ENCODE measurements at places on chromosomes 13 and 19.

DNA sequence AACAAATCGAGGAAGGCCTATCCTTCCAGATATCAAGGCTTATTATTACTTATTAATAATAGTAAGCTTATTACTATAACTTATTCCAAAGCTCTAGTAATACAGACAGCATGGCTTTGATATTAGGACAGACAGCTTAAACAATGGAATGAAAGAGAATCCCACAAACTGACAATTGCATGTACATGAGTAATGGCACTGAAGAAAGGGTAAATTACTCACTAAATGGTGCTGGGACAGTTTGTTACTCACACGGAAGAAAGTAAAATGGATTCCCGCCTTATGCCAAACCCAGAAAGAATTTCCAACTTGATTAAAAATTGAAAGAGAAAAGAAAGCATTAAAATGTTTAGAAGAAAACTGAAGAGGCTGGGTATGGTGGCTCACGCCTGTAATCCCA, 60.3 kb downstream of the MIPEP start:
- DNase-seq: no peak

GRCh38 chr19:29504454-29504853, 21.3 kb upstream of the VSTM2B start:
- DNase-seq: no peak

- DNase-seq: no peak
Measured at GRCh38 chr19:14487370-14488125, 8.4 kb downstream of the GIPC1 start.

DNA sequence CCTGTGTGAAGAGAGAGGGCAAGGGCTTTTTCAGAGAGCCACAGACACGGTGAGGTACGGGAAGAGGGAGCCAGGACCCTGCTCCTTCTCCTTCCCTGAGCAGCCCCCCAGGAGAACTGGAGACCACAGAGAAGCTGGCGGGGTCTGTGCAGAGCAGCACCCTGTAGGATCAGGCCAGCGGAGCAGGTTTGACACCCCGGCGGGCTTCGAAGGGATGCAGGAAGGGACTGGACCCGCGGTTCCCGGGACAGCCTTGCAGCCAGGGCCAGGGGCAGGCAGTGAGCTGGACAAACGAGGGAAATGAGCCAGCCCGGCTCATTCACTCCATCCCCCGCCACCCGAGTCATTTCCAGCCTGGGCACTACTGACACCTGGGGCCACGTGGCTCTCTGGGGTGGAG, 22.2 kb downstream of the CPAMD8 start:
- DNase-seq: no peak

GRCh38 chr19:7153022-7153421, 83.5 kb downstream of the ZNF557 start:
- DNase-seq: no peak

- DNase-seq: no peak
Measured at GRCh38 chr13:51687947-51688714, 103.9 kb downstream of the WDFY2 start.

- DNase-seq: peak; percentile 73
Measured at GRCh38 chr19:991174-991931, 7.2 kb downstream of the WDR18 start.

- DNase-seq: peak; percentile 71
Measured at GRCh38 chr19:6393983-6394412, 1.0 kb upstream of the GTF2F1 start.

GRCh38 chr19:46555628-46556280, 45.4 kb upstream of the CALM3 start:
- no peak for DNase-seq

DNA sequence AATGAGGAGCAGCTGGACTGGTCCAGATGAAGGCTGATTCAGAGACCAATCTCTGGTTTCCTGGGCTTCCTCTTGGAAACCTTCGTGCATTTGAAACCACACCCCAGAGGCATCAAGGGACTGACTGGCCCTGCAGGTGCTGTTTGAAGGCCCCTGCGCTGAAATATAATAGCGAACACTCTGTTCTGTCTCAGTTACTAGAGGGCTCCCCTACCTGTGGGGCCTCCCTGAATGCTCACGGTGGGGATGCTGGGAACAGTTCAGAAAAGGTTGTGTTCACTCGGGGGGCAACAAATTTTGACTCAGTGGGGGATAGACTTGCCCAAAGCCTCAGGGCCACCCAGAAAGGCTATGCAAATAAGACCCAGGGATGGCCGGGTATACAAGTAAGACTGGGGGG, 6.4 kb downstream of the CCDC8 start:
- DNase-seq: no peak

DNA sequence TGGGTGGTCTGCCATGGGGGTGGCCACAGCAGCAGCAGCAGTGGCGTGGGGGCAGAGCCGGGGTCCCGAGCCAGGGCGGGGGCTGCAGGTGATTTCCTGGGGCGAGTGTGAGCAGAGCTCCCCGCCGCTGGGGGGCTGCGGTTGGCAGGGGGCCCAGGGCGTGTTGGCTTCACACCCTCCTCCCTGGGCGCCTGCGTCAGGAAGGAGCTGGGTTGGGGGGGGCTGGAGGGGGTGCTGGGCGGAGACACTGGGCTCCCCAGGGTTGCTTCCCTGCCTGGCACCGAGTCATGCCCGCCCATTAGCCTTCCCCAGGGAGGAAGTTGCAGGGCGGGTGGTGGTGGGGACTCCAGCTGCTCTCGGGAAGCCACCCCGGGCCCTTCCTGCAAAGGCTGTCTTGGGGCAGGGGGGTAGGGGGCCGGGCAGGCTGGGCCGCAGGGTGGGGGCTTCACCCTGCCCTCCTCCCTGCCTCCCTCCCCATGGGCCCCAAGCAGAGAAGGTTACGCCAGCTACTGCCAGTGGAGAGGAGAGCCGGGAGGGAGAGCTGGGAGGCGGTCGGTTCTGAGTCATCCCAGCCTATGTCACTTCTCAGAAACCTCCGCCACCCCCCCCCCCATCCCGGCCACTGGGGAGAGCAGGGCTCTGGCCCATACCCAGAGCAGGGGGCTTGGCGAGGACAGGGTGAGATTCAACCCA, 4.6 kb downstream of the MIDN start:
- DNase-seq: no peak

- DNase-seq: no peak
Measured at GRCh38 chr19:40739030-40739839, 11.0 kb downstream of the ACTMAP start.

GRCh38 chr13:27830010-27830409, 37.7 kb downstream of the GSX1 start:
- DNase-seq: peak; percentile 51

GRCh38 chr19:47232422-47233211, 1.6 kb upstream of the BBC3 start:
- no peak for DNase-seq

DNA sequence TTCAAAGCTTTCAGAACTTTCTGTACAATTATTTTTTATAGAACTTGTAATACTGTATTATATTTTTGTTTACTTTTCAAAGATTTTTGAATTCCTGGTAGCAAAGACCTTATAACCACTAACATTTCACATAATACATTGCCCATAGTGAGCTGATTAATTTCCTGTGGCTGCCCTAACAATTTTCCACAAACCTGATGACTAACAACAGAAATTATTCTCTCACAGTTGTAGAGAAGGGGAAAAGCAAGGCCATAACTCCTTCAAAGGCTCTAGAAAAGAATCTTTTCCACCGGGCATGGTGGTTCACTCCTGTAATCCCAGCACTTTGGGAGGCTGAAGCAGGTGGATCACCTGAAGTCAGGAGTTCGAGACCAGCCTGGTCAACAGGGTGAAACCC, 19.1 kb downstream of the KLF12 start:
- no peak for DNase-seq

DNA sequence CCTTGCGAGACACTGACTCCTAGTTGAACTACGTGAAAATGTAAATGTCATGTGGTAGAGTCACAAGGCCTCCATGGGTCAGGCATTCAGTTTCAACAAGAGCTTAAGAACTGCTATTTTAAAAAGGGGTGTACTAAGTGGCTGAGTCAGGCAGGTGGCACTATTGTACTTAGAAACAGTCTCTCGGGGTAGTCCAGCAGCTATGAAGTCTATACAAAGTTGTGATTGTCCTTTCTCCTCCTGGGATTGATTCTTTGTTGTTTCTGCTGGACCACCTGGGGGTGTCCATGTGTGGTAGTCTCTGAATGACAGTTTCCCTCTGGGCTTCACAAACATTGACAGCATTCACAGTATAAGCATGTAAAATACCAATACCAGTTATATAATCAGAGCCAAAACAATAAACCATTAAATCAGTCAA, 33.0 kb downstream of the UGGT2 start:
- no peak for DNase-seq

DNA sequence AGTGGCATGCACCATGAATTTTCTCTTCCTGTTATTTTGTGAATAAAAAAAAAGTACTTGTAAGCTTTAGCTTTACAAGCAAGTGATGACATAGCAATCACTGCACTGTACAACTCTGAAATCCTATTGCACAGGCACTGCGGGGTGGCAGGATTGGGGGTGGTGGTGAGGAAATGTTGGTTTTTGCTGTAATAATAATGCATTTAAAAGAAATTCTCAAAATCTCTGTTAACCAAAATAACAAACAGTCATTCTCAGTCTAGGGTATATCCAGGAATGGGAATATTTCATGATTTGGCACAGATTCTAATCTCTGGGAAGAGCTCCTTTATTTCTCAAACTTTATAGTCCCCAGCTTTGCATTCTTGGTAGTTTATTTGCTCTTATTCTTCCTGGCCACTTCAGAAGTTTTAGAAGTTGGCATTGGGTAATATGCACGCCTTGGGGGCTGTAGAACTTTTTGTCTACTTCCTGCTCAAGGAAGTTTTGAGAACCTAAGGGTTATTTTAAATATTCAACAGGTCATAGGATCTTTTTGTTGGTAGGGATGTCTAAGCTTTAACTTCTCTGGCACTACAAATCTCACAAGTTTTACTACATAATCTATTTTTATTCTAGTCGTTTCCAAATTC, 353.0 kb upstream of the KLF12 start:
- DNase-seq: no peak

- DNase-seq: no peak
Measured at GRCh38 chr19:33275933-33276619, 26.3 kb downstream of the CEBPA start.

- no peak for DNase-seq
Measured at GRCh38 chr13:92769046-92769445, 457.6 kb upstream of the GPC6 start.

DNA sequence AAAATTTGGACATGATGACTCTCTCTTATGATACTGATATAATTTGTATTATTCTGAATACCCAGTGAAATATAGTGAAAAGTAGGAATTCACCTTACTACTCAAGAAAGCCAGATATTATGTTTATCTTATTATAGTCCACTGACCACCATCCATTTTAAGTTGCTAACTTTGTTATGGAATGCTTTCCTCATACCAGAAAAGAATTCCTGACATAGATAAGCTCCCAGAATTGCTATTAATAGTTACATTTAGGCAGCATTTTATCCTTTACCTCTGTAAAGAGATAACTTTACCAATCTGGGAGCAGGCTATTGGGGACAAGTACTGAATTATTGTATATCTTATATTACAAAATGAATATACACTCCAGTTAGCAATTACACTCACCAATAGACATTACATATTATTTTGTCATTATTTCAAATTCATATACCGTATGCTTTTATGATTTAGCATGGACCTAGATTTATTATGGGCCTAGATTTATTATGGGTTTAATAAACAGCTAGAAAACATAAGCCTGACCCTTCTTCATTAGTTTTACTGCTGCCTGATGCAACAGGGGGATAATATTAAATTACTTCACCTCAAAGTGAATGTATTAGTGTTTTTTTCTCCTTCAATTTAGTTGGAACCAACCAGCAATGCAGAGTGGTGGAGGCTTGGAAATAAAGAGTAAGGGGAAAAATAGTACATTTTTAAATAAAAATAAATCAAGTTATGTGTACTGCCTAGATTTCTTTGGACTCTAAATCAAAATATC, 1886.1 kb downstream of the PCDH9 start:
- DNase-seq: no peak

GRCh38 chr19:30873691-30874090, 475.5 kb downstream of the TSHZ3 start:
- no peak for DNase-seq

DNA sequence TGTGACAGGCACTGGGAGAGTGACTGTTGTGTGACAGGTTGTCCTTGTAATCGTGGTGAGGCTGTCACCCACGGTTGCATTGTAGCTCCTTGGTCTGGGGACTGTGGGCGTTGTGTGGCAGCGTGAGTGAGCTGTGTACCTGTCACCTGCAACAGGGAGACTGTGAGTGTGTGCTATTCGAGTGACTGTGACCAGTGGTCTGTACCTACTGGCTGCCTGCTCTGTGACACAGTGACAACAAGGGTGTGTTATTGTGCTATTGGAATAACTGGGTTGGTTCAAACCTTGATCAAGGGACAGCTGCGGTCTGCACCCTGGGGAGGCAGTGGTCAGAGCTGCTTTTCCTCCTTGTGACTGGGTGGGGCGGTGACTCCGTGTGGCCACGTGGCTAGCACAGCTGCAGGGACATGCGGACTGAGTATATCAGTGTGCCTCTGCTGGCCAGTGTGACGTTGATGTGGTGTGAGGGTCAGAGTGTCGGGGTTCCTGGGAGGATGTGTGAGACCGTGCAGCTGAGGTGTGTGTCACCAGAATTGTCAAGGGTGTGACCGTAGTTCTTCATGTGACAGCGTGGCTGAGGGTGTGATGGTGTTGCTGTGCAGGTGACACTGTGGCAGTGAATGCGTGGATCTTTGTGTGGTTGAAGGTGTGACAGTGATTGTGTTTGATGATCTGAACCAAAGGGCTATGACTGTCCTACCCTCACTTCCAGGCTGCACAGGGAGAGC, 10.1 kb upstream of the NFIX start:
- DNase-seq: no peak

DNA sequence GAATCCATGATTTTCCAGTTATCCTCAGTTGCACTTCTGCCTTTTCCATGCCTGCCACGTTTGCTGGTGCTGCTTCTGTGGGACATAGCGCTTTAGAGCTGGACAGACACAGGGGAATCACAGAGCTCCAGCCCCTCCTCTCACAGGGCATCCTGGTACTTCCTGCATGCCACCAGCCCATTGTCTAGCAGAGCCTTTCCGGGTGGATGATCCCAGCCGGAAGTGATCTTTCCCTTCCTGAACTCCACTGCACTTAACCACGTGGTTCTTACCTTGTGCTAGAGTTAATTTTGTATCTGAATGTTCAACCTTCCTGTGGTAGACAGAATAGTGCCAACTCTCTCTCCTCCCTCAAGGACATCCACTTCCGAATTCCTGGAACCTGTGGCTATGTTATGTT, 12.6 kb upstream of the OLFM4 start:
- no peak for DNase-seq

DNA sequence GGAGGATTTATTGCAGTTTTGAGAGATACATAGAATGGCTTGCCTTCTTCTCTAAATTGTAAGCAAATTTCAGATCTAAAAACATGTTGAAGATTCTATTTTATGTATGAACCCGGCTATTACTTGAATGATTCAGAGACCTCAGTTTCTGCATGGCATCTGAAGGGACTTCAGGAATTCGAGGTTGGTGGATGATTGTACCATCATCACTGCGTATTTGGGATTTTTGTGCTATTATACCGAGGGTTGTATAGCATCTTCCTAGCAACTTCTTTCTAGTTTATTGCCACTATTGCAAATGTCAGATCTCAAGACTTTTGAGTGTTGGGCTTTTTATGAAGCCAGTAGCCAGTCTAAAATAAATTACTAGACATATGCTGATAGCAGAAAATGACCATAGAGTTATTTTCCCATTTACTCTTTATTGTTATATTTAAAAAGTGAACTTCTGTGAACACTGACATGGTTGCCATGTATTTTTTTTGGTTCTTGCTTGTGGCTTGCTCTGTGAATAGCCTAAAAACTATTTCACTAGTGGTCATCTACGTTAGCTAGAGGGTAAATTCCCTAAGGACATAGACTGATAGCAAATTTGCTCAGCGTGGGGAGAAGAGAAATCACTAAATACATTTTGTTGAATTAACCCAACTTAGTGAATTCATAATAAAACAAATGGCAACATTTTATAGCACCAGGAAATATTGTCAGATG, 70.6 kb upstream of the KLF12 start:
- DNase-seq: no peak

Measured in stimulated activated CD8-positive, alpha-beta memory T cell treated with anti-CD3 and anti-CD28 coated beads, Interleukin-2, amount 100 ng/mL, for 48 hours (primary cell).